Stimulated activated CD4-positive, alpha-beta T cell treated with anti-CD3 and anti-CD28 coated beads, Interleukin-4, amount 100 ng/mL, for 48 hours (primary cell): ENCODE measurements at places on chromosomes 4 and X.
A peak's percentile ranks its signal among the peaks of the same experiment; 100 is the strongest.

DNA sequence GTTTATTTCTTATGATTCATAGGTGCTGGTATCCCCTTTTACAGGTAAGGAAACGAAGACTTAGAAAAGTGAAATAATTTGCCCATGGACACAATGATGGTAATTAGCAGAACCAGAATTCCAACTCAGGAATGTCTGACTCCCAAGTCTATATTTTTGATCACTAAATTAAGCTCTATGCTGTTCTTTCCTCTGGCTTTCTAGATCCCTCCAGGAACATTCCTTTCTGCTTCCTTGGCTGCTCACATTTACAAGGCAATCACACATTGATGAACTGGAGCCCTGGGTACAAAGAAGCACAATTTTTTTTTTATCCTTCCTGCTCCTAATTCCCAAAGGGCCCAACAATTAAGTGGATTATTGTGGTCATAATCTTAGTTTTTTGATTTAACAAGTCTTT, 7.0 kb upstream of the CDKN2AIP start:
- no peak for DNase-seq

- no peak for DNase-seq
Observed at GRCh38 chr4:71338846-71339593, at the start of gene SLC4A4. Gene SLC4A4 (plus strand): TSS chr4:71339020.

DNA sequence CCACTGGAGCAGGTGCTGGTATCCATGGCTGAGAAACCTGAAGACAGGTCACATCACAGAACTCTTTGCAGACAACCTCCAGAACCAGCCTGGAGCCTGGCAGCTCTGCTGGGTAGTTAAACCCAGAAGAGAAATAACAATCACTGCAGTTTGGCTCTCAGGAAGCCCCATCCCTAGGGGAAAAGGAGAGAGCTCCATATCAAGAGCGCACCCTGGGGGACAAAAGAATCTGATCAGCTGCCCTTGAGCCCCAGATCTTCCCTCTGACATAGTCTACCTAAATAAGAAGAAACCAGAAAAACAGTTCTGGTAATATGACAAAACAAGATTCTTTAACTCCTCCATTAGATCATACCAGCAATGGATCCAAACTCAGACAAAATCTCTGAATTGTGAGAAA, 823.2 kb upstream of the FRG1 start:
- DNase-seq: no peak

DNA sequence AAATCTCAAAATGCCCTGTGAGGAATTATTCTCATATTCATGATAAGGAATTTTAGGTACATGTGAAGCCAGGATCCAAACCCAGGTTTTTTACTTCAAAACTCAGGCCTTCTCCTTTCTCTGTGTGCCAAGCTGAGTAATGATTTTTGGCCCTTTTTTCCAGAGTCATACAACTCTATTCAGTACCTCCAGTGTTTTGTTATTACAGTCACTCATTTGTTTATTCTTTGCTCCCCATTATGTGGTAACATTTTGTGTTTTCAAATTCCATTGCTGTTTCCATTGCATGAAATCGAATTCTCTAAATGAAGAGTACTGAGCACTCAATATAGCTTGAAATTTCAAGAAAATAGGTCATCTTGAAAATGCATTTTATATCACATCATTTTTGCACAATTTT, 315.4 kb downstream of the NR3C2 start:
- DNase-seq: no peak

GRCh38 chrX:13938051-13938828, 91.5 kb downstream of the GEMIN8 start:
- DNase-seq: no peak

GRCh38 chr4:73257651-73258435, 755 bp downstream of the ANKRD17 start:
- peak; percentile 42 for DNase-seq

DNA sequence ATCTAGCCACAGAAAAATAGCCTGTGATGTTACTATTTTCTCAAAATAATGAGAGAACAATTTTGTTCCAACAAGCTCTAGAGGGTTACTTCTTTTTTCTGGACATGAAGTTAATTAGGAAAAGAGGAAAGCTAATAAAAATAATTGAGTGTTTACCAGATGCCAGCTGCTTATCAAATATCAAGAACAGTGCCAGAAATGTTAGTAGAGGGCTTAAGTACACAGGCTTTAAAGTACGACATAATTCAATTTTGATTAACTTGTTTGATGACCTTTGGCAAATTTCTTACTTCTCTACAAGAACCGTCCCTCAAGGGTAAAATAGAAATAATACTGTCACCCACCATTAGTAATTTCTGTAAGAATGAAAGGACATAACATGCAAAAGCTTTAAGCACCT, 977.0 kb downstream of the FSTL5 start:
- no peak for DNase-seq

DNA sequence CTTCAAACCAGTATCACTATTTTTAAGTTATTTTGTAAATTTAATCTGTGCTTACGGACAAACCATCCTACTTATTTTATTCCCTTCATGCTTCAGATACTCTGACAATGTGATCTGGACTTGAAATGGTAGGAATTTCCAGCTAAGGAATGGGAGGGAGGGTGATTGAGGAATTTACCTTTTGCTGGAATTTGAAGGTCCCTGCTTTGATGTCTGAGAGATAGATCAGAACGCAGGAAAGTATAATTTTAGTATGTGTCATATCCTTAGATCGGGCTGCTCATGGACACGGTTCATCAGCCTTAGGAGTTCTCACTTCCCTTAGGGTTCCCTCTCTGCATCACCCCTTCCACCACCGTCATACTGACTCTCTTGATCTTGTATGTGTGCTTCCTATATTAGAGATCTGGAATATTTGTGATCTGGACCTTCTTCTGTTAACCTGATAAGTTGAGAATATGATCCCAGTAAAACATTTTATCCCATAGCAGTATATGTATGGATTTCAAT, 16.8 kb downstream of the OCRL start:
- no peak for DNase-seq

DNA sequence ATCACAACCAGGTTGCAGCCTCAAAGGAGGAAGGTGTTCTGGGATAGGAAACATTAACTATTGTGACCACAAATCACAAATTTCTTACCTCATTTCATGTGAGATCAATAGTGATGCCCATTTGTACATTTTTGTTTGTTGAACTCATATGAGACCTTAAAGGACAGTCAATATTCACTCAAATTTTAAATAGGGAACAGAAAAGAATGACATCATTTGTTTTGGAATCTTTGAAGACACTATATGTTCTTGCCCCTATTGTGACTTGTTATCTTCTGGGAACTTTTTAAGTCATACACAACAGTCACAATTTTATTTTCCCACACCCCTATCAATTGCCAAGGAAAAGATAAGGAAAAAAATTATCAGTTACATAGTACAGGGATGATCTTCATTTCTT, 346.5 kb downstream of the ARAP2 start:
- DNase-seq: no peak

DNA sequence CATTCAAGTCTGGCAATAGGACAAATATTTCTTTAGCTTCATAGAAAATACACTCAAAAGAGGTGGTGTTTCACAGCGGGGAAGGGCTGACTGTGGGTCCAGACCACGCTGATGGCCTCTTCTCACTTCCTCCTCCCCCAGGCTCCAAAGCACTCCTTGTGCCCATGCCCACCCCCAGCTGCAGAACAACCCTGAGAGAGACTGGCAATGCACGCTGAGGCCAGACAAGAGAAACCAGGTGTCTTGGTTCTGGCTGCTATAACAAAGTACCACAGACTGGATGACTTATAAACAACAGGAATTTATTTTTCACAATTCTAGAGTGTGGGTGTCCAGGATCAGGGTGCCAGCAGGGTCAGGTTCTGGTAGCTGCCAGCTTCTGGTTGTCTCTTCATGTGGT, 386.1 kb downstream of the FBXW7 start:
- no peak for DNase-seq

GRCh38 chr4:96352051-96352517, 512.2 kb downstream of the PDHA2 start:
- DNase-seq: no peak

GRCh38 chr4:185370268-185370949, 25.3 kb downstream of the LRP2BP start:
- DNase-seq: no peak

DNA sequence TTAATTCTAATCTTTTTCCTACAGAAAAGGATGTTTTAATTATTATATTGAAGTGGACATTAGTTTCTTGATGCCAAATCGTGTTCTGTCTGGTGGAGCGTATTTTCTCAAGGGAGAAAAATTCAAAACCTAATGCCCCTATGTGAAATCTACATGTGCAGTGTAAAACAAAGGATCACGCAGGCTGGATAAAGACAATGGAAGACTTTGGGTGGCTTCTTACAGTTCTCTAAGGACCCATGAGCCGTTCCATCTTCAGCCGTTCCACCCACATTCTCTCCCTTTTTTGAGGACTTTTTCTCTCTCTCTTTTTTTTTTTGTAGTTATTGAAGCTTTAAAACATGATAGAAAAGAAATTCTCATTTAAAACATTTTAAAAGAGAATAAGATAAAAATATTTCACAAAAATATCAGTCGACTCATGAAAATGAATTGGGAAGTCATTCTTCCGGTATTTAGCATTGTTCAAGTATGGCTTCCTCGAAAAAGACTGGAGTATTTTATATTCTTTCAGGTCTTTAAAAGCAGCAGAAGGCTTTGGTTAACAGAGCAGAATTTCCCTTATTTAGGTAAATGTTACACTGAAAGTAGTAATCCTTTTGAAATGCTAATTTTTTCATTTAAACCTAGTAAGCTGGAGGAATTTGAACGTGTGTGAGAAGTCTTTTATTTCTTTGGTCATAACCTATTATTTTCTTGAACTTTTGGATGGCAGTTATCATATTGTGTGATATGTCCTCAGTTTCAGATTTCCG, 11.0 kb downstream of the TENM3 start:
- no peak for DNase-seq

GRCh38 chr4:82429728-82430192, 502 bp downstream of the HNRNPDL start:
- no peak for DNase-seq

DNA sequence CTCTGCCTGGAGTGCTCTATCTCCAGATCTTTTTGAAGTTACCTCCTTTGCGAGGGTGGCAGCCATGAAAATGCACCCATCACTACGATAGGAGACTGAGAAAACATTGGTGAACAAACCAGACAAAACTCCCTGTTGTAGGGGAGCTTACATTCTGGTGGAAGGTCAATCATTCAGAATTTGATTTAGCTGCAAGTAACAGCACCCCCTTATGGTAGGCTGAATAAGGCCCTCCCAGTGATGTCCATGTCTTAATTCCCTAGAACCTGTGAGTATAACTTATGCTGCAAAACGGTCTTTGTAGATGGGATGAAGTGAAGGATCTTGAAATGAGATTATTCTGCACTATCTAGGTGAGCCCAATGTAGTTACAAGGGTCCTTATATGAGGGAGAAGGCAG, 5.6 kb upstream of the TEC start:
- DNase-seq: no peak

GRCh38 chrX:53398216-53398615, 24.2 kb downstream of the SMC1A start:
- no peak for DNase-seq

GRCh38 chr4:3473181-3473950, 10.3 kb downstream of the DOK7 start:
- DNase-seq: no peak
